Fibroblast of gingiva (primary cell): ENCODE measurements at places on chromosomes 3 and 15.
A peak's percentile ranks its signal among the peaks of the same experiment; 100 is the strongest.

DNA sequence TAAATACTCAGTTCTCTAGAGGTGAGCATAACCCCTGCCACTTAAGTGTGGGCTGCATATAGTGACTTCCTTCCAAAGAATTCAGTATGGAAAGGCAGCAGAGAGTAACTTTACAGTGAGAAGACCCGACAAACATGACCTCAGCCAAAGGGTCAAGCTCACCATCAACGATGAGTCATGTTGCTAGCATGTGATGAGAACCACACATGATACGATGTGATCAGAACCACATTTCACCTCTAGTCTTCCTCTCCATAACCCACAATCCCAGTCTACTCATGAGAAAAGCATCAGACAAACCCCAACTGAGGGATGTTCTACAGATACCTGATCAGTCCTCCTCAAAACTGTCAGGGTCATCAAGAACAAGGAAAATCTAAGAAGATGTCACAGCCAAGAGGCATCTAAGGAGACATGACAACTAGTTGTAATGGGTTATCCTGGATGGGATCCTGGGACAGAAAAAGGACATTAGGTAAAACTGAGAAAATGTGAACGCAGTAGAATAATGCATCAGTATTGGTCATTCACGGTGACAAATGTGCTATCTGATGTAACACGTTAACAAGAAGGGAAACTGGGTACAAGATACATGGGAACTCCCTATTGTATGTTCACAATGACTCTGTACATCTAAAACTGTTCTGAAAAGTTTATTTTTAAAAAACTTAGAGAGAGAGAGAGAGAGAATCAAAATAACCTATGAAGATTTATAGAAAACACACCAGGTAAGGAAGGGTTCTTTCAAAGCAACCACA is 28.3 kb downstream of the SEC61A1 start:
- peak; percentile 73 for DNase-seq

- DNase-seq: no peak
Observed at GRCh38 chr3:100606894-100607512, 2.4 kb upstream of the ADGRG7 start.

- peak; percentile 65 for DNase-seq
Observed at GRCh38 chr15:55588070-55588814, at the start of gene PYGO1. Gene PYGO1 (minus strand): TSS chr15:55588345. CDS start chr15:55587883, 462 bp downstream.

- DNase-seq: no peak
Observed at GRCh38 chr3:124221422-124221821, 229.5 kb upstream of the ROPN1 start.

- DNase-seq: no peak
Observed at GRCh38 chr3:185613016-185613415, 26.9 kb downstream of the SENP2 start.
